NCI-H345 (cell line): ENCODE measurements at places on chromosomes 1 and 21.

DNA sequence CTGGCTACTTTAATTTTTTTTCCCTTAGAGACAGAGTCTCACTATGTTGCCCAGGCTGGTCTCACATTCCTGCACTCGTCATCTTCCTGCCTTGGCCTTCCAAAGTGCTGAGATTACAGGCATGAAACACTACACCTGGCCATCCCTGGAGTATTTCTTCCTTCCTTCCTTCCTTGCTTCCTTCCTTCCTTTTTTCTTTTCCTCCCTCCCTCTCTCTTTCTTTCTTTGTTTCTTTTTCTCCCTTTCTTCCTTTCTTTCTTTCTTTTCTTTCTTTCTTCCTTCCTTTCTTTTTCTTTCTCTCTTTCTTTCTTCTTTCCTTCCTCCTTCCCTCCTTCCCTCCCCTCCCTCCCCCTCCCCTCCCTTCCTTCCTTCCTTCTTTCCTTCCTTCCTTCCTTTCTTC lies 46.4 kb upstream of the PM20D1 start:
- DNase-seq, result no peak

GRCh38 chr1:119603695-119604094 lies 44.4 kb downstream of the ZNF697 start:
- DNase-seq, result no peak

DNA sequence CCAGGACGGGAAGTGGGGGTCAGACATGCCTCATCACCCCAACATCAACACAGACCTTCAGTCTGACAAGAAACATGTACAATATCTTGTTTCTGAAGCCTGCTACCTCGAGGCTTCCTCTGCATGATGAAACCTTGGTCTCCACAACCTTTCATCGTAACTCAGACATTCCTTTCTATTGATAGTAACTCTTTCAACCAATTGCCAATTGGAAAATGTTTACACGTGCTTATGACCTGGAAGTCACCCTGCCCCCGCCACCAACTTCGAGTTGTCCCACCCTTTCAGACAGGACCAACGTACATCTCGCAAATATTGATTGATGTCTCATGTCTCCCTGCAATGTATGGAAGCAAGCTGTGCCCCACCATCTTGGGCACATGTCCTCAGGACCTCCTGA lies 159.5 kb downstream of the ETS2 start:
- DNase-seq, result peak; percentile 43

- DNase-seq, result no peak
Measured at GRCh38 chr21:44872649-44873355, 688 bp downstream of the PTTG1IP start.

DNA sequence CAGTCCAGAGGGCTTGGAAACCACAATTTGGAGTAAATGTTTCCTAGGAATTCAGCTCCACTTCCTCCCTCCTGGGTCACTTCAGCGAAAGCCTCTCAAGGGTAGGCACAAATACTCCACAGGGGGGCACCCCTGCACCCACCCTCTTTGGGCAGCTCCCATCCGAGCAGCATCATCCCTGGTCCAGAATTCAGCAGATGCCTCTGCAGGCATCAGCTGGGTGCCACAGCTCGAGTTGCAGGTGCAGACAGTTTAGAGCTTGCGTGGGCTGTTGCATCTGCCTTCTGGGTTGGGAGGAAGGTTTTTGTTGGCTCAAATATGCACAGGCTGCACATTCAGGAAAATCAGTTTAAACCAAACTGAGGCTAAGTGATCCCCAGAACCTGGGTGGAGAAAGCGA lies 25.0 kb downstream of the KANK4 start:
- peak; percentile 34 for DNase-seq

DNA sequence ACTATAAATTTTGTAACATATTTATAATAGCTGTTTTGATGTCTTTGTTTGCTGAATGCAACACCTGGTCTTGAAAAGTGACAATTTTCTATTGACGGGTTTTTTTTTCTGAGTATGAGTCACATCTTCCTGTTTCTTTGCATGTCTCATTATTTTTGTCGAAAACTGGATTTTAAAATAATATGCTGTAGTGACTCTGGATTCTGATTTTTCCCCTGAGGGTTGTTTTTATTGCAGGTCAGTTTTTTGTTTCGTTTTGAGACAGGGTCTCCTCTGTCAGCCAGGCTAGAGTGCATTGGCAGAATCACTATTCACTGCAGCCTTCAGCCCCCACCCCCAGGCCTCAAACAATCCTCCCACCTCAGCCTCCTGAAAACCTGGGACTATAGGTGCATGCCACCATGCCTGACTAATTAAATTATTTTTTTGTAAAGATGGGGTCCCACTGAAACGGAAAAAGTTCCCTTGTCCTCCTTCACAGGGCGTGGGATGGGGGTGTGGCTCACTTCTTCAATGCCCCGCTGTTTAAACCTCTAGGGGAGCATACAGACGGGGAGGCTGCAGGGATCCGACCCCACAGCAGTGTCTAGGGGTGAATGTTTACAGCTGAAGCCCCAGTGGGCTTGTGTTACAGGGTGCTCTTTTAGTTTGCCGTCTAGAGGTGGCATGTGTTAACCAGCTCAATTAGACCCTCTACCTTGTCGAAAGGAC lies 11.3 kb upstream of the PPIE start:
- DNase-seq, result no peak

- DNase-seq, result no peak
Measured at GRCh38 chr1:162404550-162405160, 7.3 kb downstream of the SH2D1B start.

DNA sequence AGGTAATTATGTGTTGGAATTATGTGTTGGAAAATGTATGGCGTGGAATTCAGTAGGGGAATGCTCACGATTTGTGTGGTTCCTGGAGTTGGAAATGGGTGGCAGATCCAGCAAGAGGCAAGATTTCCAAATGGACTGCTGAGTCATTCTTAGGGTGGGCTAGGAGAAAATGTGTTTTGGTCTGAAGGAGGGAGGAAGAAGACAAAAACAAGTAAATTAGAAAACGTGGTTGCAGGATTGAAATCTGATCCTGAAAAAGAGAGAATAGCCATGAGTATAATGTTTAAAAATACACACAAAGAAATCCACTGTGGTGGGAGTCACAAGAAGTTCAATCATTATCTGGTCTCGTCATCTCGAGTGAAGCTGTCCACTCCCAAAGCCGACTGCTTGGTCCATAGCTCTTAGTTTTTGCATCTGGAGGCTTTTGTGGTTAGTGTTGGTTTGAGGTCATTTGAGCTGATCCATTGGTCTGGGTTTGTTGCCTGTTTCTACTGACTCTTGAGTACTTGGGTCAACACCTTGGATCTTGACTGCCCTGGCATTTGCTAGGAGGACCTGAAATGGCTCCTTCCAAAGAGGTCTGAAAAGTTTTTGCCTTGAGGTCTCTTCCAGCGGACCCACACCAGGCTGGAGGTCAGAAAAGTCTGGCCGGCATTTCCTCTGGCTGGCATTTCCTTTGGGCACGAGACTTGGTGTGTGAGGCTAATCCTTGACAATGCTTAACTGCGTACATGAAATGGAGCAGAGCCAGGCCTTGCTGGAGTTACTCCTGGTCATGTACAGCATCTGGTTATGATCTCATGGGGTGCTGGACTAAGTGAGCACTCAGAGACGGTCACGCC lies 9.2 kb downstream of the MX2 start:
- DNase-seq, result no peak

GRCh38 chr1:70008660-70009059 lies 196.7 kb downstream of the LRRC40 start:
- no peak for DNase-seq

DNA sequence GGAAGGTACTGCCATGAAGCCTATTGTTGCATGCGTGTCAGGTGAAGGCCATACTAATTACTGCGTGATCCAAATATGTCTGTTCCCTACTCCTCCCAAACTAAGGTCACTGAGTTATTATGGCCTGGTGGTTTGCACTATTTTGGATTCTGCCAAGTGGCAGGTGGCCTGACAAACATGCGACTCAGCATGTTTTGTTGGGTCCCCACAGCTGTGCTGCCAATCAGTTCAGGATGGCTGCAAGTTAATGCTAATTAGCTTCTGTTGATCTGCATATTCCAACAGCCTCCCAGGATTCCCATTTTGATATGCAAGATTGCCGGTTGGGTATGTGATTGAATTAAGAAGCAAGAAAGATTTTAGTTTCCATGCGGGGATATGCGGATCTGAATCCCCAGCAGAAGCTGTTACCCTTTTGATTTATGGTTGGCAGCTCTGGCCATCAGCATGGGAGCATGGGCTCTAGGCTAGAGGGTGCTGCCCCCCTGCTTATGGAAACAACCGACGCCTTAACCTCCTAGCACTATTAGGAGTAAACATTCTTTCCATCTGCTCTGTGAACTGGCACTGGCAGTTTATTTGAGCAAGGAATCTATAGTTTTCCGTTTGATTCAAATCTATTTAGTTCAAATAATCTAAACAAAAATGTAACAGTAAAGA lies 429.8 kb upstream of the C1orf87 start:
- no peak for DNase-seq
